ENCODE measurements at places on chromosomes 6 and 20.

DNA sequence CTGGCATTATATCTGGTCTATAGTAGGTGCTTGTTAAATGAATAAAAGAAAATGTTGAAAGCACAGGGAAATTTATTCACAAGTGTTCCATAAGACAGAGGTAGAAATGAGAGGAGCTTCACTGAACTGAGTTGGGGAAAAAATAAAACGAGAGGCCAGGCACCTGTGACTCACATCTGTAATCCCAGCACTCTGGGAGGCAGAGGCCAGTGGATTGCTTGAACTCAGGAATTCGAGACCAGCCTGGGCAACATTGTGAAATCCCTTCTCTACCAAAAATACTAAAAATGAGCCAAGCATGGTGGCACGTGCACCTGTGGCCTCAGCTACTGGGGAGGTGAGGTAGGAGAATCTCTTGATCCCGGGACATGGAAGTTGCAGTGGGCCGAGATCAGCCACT, 28.1 kb upstream of the IBTK start:
- no peak for ATAC-seq

- ATAC-seq = peak; percentile 35
Measured at GRCh38 chr6:5135788-5136376, 50.7 kb downstream of the PPP1R3G start.

DNA sequence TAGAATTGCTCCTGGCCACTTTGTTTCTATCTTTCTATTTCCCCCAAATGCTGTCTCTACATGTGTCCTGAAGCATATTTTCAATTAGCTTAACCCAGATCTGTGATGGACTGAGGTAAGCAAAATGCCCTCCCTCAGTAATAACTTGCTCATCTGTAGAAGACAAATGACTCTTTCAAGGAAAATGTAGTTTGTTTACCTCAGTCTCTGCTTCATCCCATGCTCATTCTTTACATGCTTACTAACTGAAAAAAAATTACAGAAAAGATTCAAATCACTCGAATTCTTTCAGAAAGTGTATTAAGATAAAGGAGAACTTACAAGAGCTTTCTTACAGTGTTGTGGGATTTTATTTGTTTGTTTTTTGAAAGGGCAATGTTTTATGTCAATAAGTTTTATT, 531.1 kb downstream of the LMBRD1 start:
- no peak for ATAC-seq

- no peak for ATAC-seq
Measured at GRCh38 chr6:27775796-27776184, 136.4 kb downstream of the OR2B2 start.

DNA sequence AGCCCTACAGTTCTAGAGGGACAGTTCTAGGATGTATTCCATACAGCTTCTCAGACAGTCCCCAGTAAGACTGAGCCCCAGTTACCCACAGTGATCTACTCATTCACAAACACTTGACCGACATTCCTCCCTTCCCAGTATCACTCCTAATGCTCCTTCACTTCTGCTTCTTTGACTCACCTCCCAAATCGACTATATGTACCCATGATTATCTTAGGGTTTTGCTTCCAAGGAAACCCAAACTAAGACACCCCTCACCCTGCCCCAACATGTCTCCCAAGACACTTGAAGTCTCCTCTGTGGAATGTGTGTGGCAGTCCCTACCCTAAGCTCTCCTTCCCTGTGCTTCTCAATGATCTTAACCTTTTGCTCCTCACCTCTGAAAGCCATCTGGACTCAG, 23.6 kb upstream of the TGM6 start:
- ATAC-seq = no peak

Measured in activated CD4-positive, CD25-positive, alpha-beta regulatory T cell treated with anti-CD3 and anti-CD28 coated beads, Interleukin-2, amount 50 U/mL, for 24 hours (primary cell).